ENCODE measurements at places on chromosomes 12 and 14.
A peak's percentile ranks its signal among the peaks of the same experiment; 100 is the strongest.

DNA sequence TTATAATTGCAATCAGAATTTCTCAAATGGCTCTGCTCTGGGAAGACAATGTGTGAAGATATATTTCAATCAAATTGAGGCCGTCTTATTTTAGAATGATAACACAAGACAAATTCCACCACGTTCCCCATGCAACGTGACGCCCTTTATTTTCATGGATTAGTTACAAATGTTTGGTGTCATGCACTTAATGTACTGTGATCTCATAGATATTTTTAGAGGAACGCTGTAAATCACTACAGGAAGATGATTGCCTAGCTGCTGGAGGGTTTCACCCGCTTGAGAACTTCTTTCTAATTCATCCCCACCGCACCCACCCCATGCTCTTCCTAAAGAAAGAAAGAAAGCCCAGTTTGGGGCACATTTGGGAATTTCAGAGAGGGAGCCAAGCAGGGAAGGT lies 117.2 kb downstream of the PLXNC1 start:
- no peak for DNase-seq

GRCh38 chr14:51780006-51780692 lies 80.3 kb upstream of the GNG2 start:
- DNase-seq: peak; percentile 53

GRCh38 chr14:32013083-32013482 lies 64.0 kb upstream of the ARHGAP5 start:
- DNase-seq: no peak

DNA sequence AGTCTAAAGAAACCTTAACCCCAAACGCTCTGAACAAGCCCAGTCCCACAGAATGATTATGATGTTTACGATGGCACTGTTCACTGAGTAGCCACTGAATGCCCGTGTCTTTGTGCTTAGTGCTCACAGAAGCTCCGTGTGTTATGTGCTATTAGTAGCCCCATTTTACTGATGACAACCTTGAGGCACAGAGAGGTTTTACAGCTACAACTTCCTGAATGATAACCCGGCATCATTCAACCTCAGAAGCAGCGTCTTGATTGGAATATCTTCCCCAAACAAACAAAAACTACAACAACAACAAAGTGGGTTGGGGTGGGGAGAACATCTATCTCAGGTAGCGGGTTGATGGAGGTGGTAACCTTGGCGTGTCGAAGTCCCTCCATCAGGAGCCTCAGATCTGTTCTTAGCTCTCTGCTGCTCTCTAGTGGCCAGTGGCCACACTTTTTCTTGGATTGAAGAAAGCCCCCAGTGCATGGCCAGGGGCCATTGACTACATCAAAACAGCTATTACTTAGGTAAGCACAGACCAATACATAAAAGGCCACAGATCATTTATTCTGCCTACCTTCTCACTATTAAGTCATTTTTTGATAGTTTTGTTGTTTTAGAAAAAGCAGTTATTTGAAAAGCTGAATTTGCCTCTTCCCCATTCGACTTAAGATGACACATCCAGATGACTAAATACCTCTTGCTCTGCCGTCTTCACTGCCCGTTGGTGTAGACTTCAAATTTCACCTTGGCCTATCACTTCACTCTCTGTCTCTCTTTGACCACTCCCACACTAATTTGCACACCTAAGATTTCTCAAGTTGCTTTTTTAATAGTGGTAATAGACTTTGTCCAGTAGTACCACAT lies 376.9 kb downstream of the GALC start:
- DNase-seq: peak; percentile 19

DNA sequence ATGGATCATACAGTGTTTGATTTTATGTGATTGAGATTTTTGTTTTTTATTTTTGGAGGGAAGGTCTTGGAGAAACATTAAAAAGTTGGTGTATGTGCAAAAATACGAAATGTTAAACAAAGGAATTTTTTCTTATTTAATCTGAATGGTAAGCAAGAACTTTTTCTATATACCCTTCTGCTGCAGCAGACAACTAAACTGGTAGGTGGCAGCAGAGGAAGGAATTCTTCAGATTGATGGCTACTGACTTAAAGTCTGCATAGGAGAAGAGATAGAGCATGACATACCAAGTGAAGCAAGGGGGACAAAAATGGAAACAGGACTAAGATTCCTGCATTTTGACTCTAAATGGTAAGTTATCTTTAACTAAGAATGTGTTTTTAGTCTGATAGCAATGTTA lies 42.0 kb upstream of the A2ML1 start:
- peak; percentile 30 for DNase-seq

DNA sequence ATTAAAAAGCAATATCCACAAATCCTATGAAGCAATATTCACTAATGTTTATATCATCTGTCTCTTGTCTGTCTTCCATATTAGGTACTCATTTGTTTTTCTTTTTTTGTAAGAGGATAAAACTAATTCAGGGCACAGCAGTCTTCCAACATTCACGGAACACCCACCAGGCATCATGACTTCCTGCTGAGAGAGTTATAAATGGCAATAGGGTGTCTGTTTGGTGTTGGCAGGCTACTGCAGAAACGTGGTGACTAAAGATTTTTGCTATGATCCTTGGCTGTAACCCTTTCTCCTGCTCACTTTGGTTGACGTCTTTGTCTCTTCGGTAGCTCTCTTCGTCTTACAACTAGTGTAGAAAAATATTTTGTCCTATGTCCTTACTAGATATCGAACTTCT lies 860.6 kb upstream of the MGAT4C start:
- no peak for DNase-seq

- no peak for DNase-seq
These were observed 219.2 kb downstream of the PDZRN4 start for GRCh38 chr12:41407232-41407799.

DNA sequence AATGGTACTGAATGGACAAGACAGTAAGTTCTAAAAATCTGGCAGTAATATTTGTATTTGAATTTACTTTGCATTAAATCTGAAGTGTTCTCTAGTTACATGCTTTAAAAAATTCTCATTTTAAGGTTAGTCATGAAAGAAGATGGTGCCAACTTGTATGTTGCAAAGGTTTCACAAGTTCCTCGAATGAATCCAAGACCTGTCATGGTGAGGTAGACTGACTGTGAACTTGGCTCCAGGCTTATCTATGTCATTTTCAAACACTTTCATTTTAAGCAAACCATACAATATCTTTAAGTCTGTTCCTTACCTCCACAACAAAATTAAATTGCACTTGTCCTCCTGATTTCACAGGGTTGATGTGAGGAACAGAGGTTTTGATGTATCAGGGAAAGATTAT lies 23.4 kb downstream of the CLEC2D start:
- DNase-seq: no peak

DNA sequence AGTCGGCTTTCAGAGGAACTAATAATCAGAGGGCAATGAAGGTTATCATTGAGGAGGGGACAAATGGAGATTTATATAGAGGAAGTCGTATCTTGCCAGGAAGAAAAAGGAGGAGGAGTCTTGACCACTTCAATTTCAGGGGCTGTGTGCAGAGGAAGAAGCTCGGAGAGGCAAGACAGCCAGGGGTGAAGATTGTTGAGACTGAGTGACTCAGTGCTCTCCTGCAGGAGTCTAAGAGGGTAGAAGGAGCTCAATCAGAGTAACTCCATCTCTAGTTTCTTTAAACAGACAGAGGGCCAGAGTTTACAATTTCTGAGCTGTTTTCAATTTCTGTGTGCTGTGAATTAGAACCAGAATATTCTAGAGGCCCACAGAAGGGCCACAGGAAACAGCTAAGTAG lies 439.3 kb upstream of the PRICKLE1 start:
- DNase-seq: no peak

DNA sequence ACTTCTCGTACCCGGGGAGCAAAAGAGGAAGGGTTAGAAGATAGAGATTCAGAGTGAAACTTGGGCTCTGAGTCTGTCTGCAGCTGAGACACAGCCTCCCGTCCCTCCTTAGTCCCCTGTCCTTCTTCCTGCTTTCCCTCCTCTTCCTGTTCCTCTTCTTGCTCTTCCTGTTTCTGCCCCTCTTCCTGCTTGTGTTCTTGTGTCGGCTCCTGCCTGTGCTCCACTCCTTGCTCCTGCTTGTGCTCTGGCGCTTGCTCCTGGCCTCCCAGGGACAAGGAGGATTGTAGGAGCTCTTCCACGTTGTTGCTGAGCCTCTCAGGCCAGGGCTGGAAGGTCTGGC lies 3.0 kb downstream of the ACRBP start:
- no peak for DNase-seq

GRCh38 chr12:18375131-18375530 lies 113.8 kb downstream of the PIK3C2G start:
- no peak for DNase-seq

GRCh38 chr14:65095633-65096205 lies 6.6 kb downstream of the MAX start:
- no peak for DNase-seq
